ENCODE measurements at places on chromosomes 12 and 14.

DNA sequence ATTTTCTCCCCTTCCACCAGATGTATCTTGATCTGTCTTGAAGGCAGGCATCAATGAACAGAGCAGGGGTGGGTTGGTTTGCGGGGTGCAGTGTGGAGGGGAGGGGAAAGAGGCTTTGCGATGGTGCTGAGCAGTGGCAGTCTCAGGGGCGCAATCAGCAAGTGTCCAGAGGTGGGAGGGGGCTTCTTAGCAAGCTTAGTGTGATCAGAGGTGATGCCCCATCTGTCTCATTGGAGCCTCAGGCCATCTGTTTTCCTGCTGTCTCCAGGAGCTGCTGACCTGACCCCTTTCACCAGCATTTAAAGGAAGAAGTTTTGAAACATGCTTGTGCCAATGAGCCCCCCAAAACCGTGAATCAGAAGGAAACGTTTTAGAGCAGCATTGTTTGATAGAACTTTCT is 187.7 kb upstream of the LHX5 start:
- no peak for DNase-seq

GRCh38 chr12:94768398-94769046 is 118.2 kb upstream of the TMCC3 start:
- DNase-seq, result no peak

GRCh38 chr12:128829861-128830504 is 6.2 kb upstream of the SLC15A4 start:
- DNase-seq, result no peak

GRCh38 chr12:40223646-40224045 is 1.2 kb upstream of the LRRK2 start:
- DNase-seq, result no peak

DNA sequence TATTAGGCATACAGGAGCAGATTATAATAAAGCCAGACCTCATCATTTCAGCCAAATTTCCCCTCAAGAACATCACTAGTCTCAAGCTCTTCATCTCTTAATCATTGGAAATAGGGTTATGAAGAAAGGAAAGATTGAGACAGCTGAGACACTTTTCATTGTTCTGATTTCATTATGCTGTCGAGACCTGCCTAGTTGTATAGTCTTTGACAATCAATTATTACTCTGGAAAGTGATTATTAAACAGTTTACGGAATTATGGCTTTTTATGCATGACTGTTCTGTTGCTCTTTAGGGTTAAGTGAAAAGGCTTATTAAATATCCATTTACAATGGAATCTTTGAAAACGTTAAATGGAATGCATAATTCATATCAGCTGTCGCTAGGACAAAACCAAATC is 48.3 kb downstream of the TTC6 start:
- no peak for DNase-seq

DNA sequence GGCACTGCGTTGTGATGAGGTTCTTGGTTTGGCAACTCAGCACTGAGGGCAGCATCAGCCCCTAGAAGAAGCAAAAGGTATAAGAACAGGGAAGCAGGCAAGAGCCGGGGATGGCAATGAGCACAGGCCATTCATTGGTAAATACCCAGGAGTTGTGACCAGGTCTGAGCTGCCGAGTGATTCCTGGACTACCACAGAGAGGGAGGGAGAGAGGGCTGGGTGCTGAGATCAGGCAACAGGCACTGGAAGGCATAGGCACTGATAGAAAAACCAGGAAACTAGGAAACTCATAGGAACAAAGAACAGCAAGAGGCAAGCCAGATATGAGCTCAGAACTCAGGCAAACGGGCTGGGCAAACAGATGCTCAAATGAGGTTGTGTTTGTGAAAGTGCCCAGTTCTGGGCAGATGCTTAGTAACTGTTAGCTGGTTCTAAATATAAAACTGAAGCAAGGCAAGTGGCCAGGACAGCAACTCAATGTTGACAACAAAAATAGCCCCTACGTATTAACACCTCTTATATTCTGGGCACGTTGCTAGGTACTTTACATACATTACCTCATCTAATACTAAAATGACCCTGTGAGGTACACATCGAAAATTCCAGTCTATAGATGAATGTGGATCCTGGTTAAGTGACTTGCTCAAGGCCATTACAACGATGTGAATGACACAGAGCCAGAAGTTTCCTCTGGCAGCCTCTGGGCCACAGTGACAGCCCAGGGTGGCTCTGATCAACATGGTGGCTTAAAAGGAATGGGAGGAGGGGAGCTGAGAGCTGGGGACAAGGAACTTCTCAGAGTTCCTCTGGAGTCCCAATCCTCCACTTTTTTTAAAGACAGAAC is 121.1 kb downstream of the PRMT8 start:
- DNase-seq, result no peak

GRCh38 chr14:95502381-95502950 is 14.0 kb downstream of the SYNE3 start:
- DNase-seq, result no peak

DNA sequence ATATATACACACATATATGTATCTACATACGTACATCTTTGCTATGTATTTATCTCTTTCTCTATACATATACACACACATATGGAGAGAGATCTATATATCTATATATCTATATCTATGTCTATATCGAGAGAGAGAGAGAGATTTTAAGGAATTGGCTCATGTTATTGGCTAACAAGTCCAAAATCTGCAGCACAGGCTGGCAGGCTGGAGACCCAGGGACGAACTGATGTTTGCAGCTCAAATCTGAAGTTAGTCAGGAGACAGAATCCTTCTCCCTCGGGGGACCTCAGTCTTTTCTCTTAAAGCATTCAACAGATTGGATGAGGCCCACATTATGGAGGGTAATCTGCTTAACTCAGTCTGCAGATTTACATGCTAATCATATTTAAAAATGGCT is 40.7 kb upstream of the DACT1 start:
- no peak for DNase-seq

- DNase-seq, result no peak
Measured at GRCh38 chr14:81437244-81437643, 37.1 kb upstream of the STON2 start.

DNA sequence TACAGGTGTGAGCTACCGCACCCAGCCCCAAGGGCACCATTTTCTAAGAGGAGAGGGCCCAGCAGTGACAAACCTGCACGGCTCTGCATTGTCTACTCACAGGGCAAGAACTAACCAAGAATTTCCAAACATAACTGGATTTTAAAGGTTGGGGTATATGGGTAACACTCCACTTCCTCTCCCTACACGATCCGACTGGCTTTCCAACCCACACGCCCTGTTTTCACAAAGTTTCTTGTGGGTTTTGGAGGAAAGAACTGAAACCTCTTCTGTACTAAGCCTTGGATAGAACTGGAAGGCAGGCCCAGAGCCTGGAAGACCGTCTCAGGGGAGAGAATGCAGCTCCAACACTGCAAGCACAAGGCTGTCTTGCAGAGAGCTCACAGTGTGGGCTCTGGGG is 24.9 kb downstream of the SNRNP35 start:
- no peak for DNase-seq

DNA sequence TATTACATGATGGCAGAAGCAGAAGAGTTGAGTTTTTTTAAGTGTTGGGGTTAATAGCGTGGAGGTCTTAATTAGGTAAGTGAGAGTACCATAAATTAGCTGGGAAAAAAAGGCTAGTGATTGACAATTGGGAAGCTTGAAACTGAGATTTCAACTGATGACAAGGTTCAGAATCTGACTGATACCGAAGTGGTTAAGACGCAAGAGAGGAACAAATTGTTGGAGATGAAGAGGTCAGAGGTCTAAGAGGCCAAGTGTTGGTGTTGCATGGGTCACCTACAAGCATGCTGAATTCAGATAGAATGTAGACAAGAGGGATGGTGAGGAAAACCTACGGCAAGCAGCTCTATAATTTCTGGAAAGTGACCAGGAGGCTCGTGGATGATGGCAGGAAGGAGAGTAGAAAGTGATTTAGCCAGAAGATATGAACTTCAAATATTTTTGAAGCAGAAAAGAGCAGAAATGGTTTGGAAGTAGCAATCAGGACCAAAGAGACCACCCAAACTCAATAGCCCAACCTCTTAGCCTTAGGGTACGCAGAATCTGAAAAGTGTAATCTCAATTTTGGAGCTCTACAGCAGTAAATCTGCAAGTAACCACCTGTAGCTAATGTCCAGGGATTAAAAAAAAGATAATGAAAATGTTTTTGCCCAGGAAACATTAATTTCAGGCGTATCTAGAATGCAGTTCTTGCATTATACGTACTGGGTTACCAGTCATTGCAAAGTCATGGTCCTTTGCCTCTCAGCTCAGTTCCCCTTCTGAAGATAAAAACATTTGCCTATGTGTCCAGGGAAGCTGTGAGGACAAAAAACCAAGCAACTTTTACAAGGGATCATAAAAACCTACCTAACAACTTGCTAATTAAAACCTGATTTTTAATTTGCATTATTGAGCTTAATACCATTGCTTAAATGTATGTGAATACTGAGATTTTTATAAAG is 1.7 kb upstream of the TMPO start:
- no peak for DNase-seq

DNA sequence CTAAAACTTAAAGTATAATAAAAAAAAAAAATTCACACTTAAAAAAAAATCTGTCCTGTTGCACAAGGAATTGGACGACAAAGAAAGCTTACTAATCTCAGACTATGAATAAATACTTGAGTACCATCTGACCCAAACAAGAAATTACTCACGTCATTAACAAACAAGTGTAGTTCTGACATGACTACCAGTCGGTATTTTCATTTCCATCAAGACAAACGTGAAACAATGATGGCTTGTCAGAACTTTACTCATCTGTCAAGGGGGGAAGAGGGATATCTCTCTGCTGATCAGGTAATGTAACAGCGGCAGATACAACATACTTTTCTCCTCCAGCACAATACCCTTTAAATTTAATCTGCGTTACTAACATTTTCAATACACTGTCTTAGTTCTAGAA is 78.3 kb downstream of the CDK17 start:
- DNase-seq, result no peak

- no peak for DNase-seq
Measured at GRCh38 chr14:21534576-21534975, 8.4 kb upstream of the SALL2 start.

GRCh38 chr12:121189619-121190155 is 20.2 kb upstream of the P2RX4 start:
- DNase-seq, result no peak

- DNase-seq, result peak; percentile 66
Measured at GRCh38 chr12:56565510-56566101, 44.0 kb downstream of the RBMS2 start.

GRCh38 chr14:100780646-100781355 is 45.1 kb upstream of the MEG3 start:
- no peak for DNase-seq

GRCh38 chr12:57723630-57723962 is 14.9 kb downstream of the AGAP2 start:
- DNase-seq, result no peak

- no peak for DNase-seq
Measured at GRCh38 chr12:16504200-16504599, 101.8 kb downstream of the LMO3 start.

- no peak for DNase-seq
Measured at GRCh38 chr12:3775385-3776035, 22.6 kb upstream of the CRACR2A start.

DNA sequence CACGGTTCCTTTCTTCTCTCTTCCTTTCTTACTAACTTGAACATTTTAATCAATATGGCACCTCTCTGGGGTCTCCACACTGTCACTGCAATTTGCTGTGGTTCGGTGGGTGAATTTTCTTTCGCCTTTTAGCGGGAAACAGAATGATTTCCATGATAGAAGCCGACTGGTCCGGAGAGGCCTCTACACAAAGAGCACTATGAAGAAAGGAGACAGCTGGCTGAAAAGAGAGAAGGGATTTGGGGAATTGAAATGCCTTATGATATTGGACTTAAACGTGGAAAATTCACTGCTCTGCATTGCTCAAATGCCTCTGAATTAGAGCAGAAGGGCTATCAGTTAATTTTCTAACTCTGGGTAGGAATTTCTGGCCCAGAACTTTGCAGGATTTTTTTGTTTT is 55.9 kb downstream of the KCNA5 start:
- no peak for DNase-seq

GRCh38 chr12:122834921-122835749 is at the start of gene HIP1R:
HIP1R (plus strand) TSS chr12:122835457; CDS start chr12:122835551, 94 bp downstream.
- no peak for DNase-seq

DNA sequence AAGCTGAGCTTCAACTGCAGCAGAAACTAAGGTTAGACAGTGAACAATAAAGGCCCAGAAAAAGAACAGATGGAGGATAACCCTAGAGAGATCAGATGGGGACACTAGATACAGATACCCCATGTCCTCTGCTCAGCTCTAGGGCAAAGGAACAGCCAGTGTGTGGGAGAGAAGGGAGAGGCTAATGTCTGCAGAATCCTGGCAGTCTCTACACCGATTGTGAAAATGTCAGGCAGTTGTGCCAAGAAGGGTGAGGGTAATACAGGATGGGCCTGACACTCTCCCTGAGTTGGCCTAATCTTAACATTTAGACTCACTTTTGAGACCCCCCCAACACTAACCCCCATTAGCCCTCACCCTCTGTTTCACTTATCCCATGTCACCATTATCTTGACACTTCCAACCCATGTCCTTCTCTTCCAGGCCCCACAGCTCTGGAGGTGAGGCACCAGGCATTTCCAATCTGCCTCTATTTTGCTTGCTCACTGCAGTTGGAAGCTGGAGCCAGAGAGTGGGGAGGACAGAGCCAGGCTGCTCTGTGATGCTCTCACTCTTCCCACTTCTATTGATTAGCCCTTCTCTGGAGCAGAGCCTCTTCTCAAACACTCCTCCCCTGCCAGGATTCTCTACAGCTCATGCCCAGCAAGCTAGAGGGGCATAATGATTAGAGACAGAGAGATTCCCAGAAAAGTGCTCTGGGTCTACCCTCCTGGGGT is 3.0 kb upstream of the BLOC1S1 start:
- no peak for DNase-seq

GRCh38 chr12:89064780-89065179 is 287.5 kb downstream of the DUSP6 start:
- peak; percentile 29 for DNase-seq

DNA sequence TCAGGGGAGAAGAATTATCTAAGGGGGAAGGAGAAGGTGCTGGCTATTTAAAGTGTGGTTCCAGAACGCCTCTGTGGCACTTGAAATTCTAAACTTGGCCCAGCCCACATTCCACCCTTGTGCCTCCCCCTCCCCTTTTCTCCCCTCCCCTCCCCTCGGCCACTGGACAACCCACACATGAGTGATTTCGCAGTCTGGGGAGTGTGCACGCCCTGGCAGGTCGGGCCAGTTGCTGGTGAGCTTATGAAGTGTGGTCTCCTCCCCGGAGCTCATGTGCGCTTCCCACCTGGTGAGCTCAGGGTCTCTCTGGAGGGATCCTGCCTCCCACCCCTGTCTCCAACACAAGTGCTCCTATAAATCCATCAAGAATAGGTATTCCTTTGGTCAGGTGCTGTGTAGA is at the start of gene SLC6A13:
TSS of gene SLC6A13 (minus strand) at position 20 of the 400 bp plus-strand sequence. CDS start 2,784 bp downstream, outside the sequence.
- DNase-seq, result no peak

Data from fibroblast of skin of scalp (primary cell).